ENCODE measurements at places on chromosomes 5 and 9.

- DNase-seq, result no peak
Measured at GRCh38 chr5:119578937-119579336, 50.4 kb upstream of the FAM170A start.

- no peak for DNase-seq
Measured at GRCh38 chr5:177486256-177486655, 11.1 kb downstream of the PDLIM7 start.

DNA sequence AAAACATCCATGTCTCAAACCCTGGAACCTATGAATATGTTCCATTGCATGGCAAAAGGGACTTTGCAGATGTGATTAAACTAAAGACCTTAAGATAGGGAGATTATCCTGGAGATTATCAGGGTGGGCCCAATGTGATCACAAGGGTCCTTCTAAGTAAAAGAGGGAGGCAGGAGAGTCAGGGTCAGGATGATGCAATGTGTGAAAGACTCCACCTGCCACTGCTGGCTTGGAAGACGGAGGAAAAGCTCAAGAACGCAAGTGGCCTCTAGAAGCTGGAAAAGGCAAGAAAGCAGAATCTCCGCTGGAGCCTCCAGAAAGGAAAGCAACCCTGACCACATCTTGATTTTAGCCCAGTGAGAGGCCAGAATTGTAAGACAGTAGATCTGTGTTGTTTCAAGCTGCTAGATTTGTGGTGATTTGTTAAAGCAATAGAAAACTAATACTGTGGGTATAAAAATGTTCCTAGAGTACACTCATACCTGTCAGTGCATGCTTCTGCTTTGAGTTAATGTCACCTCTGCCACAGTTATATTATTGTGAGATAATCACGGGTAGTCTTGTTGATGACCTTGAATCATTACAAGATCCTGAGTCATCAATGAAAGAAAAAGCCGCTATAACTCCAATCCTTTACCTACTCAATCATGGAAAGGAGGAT is 93.5 kb upstream of the TNPO1 start:
- DNase-seq, result no peak

- no peak for DNase-seq
Measured at GRCh38 chr5:176416965-176417364, 626 bp upstream of the CLTB start.

GRCh38 chr9:15086156-15086763 is 176.0 kb upstream of the FREM1 start:
- DNase-seq, result no peak

GRCh38 chr5:37111426-37112382 is 137.5 kb downstream of the CPLANE1 start:
- peak; percentile 36 for DNase-seq

DNA sequence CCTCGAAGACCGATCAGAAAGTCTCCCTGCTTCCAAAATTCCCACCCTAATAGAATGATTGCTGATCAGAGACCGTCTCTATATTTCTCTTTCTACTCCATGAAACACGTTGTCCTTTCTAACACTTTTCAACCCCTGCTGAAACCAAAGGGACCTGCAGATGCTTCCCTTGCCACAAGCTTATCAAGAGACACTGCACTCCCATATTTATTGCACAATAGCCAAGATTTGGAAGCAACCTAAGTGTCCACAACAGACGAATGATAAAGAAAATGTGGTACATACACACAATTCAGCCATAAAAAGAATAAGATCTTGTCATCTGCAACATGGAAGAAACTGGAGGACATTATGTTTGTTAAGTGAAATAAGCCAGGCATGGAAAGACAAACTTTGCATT is 125.1 kb downstream of the FOXD1 start:
- DNase-seq, result no peak

DNA sequence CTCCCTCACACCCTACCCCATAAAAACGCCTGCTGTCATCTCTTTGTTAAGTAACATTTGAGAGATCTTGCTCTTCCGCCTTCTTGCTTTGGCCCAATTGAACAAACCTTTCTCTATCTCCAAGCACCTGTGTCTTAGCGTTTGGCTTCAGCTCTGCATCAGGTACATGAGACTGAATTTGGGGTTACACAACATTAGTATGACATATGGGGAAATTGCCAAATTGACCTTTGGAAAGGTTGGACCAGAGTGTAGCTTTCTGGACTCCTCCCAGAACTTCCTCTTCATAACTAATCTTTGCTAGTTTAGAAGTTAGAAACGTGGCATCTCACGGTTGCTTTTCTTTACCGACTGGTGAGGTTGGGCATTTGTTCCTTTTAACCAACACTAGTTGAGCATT is 3.5 kb upstream of the EXOSC3 start:
- DNase-seq, result no peak

- DNase-seq, result no peak
Measured at GRCh38 chr9:3903906-3904305, 378.1 kb upstream of the RFX3 start.

GRCh38 chr5:637581-638450 is 25.7 kb downstream of the CEP72 start:
- no peak for DNase-seq

GRCh38 chr5:119397518-119398380 is 41.9 kb downstream of the TNFAIP8 start:
- DNase-seq, result no peak

- DNase-seq, result peak; percentile 35
Measured at GRCh38 chr9:129626625-129627284, 792 bp downstream of the NTMT1 start.
